ENCODE measurements at places on chromosomes 4 and X.

DNA sequence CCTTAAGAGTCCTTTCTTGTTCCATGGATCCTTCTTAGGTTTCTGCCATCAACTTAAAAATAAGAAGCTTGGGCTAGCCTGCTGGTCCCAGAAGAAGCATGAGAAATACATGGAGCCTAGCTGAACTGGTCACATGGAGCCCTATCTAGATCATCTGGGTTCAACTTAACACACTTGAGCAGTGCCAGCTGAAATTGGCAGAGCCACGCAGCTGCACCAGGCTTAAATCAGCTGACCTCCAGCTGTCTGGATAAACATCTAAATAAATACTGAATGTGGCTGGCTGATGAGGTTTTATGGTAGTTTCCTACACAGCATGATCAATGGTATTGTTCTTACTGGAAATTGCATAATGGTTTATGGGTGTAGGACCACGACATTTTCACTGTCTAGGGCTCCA, 598.4 kb upstream of the FAM241A start:
- no peak for DNase-seq

DNA sequence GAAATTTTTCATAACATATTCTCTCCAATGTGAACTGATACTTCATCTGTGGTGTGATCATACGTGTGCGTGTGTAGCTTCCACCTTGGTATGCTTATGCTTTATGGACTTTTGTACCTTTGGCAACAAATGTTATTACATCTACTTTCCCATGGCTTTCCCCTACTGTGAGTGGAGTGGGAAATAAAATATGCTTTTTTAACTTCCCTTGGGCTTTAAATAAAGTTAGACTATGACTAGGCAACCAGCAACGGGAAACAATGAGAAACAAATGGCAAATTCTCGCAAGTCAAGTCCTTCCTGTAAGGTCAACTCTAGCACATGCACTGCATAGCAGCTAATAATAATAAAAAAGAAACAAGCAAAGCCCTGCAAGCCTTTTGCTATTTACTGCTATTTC, 205.0 kb upstream of the PDE5A start:
- no peak for DNase-seq

DNA sequence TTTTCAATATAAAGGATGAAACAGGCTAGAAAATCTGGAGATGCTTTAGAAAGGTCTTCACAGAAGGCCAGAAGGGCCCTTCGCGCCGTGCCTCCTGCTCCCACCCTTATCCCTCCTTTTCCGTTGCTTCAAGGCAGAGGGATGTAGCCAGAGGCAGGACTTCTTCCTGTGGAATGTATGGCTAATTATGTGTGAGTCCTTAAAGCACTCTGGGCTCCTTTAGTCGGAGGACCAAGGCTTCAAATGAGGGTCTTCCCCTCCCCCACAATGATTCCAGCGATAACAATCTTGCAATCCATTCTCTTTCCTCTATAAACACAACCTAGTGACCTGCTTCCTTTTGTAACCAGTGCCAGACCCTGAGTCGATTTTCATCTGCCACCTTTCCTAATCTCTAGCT, 103.5 kb downstream of the GPC3 start:
- no peak for DNase-seq

DNA sequence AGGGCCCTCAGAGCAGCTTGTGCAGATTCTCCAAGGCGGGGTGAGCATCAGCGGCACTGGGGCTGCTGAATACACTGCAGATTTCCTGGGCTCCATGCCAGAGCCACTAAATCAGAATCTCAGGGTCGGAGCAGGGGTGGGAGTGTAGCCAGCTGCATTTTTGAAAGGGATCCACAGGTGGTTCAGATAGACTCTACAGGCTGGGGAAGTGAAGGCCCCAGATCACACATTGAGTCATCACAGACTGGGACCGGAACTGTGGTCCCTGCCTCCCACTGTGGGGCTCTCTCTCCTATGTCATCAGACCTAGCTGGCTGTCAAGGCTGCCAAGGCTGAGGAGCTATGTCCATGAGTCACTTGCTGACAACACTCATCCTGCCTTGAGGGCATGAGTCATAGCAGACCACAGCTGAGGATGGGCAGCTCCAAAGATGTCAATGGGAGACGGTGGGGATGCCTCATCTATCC, 162.3 kb upstream of the MAMLD1 start:
- DNase-seq = peak; percentile 90

DNA sequence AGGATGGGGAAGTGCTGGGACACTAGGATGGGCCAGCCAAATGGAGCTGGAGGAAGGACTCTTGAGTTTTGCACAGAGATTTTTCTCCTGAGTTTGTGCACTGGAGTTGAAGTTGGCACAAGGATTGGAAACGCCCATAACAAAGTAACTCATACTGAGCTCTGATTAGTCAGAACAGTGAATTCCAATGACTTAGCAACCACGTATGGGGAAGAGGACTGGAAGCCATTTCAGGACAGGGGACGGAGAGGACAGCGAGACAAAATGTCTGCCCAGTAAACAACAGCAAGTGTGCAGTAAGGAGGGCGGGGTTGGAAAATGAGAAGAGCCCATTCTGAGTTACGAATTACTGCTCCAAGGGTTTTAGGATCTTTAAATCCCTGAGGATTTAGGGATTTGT, 5.9 kb downstream of the RIPPLY1 start:
- DNase-seq = peak; percentile 62

DNA sequence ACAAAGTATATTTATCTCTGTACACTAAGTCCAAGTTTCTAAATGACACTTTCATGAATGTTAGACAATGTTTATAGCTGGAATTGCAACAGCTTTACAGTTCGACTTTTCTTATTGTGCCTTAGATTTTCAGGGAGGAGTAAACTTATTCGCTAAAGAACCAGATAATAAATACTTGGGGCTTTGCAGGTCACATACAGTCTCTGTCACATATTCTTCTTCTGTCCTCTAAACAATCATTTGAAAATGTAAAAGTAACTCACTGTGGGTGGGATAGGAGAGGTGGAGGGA, 132.6 kb downstream of the SPRY1 start:
- no peak for DNase-seq

GRCh38 chr4:172986114-172986513, 182.5 kb upstream of the GALNT7 start:
- no peak for DNase-seq

- no peak for DNase-seq
Observed at GRCh38 chrX:23919706-23920320, 12.0 kb downstream of the CXorf58 start.

DNA sequence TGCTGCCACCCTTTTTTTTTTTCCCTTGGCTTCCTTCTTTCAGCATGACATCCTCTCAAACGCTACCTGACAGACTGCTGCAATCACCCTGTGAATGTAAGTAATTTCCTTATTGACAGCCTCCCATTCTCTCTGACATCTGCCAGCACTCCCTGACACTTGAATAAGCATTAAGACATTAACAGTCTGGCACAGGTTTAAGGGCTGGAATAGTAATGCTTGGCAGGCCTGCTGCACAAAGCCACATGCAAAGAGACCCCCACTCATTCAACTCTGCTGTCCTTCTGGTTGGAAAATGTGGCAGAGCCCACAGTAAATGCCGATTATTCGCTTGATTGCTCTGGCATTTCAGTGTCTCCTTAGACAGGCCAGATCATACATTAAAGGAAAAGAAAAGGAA, 28.1 kb upstream of the RASGEF1B start:
- DNase-seq = peak; percentile 35

DNA sequence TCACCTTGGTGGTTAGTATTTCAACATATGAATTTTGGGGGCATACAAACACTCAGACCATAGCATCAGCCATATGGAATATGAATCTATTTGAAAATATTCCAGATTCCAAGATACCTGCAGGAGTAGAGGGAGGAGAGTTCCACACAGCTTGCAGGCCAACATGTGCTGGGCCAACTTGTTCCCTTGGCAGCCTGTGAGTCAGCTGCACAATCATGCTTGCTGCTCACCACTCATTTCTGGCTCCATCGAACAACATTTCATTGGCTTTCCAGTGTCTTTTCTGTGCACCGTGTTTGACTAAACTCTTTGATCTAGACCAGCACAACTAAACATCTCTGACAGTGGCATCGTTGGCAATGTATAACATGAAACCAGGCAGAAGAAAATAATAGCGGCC, 282.5 kb upstream of the RASGEF1B start:
- no peak for DNase-seq

- no peak for DNase-seq
Observed at GRCh38 chrX:84737471-84737871, 235.2 kb upstream of the HDX start.

GRCh38 chr4:40763228-40763716, 13.5 kb downstream of the NSUN7 start:
- DNase-seq = peak; percentile 23

Measured in ACHN (cell line).